Transverse colon (tissue), 4 donors: ENCODE measurements at places on chromosomes 1 and 21. TPM values are rescaled to one million over a fixed set of nuclear protein-coding genes. Genes with fewer than 3 reads are reported as not detected.
A peak's percentile ranks its signal among the peaks of the same experiment; 100 is the strongest.

GUCA2B gene
- total RNA-seq, result not detected

DNA sequence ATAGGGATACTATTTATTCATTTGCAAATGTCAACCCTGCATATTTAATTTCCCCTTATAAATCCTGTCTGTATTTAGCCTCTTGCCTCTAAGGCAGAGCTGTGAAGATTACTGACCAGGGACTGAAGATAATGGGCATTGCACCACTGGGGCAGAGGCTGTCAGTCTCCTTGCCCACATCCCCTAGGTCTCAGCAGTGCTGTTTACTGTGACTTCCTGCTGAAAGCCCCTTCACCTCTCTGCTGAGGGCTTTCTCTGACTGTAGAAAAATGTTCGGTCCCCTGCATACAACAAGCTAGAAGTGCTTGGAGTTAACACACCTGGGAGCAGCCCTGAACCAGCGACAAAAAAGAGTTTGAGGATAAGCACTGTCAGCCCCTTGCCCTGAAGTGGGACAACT, 28.8 kb downstream of the SLC5A9 start:
- no peak overlapping the region for H3K4me3 ChIP-seq
- H3K27me3 ChIP-seq, result no peaks in the 10 kb centered on the region
- H3K36me3 ChIP-seq, result no peaks in the 10 kb centered on the region
- no peak for DNase-seq

NTMT2 gene
- not detected for total RNA-seq

GRCh38 chr1:204461331-204462228, 33.0 kb downstream of the PIK3C2B start:
- H3K36me3 ChIP-seq, result peaks cover 22% of the 10 kb centered on the region
- DNase-seq, result no peak
- H3K4me3 ChIP-seq, result no peak overlapping the region
- H3K27ac ChIP-seq, result peak overlapping the region; percentile 29
- peaks cover 14% of the 10 kb centered on the region for H3K4me1 ChIP-seq
- H3K27me3 ChIP-seq, result no peaks in the 10 kb centered on the region

DNA sequence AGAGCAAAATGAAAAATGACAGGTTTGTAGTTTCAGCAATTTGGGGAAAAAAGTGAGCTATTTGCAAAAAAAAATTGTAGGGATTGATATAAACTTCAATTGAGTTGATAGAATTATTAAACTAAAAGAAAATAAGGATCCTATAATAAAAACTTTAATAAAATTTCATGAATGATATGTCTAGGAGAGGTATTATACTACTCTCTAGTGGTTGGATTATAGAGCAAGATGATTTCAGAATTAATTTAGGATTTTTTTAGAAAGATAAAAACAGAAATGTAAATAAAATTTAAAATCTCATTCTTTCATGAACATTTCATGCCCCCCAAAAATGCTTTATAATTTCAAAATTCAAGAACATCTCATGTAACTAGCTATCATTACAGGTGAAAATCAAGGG, 430.4 kb downstream of the DSCAM start:
- H3K4me3 ChIP-seq, result no peak overlapping the region
- no peak for DNase-seq
- no peaks in the 10 kb centered on the region for H3K36me3 ChIP-seq
- H3K4me1 ChIP-seq, result no peaks in the 10 kb centered on the region
- H3K27ac ChIP-seq, result no peak overlapping the region
- H3K27me3 ChIP-seq, result no peaks in the 10 kb centered on the region

- H3K27me3 ChIP-seq, result no peaks in the 10 kb centered on the region
- H3K4me3 ChIP-seq, result no peak overlapping the region
- no peaks in the 10 kb centered on the region for H3K4me1 ChIP-seq
- H3K27ac ChIP-seq, result no peak overlapping the region
- no peaks in the 10 kb centered on the region for H3K36me3 ChIP-seq
- DNase-seq, result no peak
Measured at GRCh38 chr1:157983787-157984186, 9.7 kb upstream of the KIRREL1 start.

CFHR2 gene
- total RNA-seq, result not detected

DNA sequence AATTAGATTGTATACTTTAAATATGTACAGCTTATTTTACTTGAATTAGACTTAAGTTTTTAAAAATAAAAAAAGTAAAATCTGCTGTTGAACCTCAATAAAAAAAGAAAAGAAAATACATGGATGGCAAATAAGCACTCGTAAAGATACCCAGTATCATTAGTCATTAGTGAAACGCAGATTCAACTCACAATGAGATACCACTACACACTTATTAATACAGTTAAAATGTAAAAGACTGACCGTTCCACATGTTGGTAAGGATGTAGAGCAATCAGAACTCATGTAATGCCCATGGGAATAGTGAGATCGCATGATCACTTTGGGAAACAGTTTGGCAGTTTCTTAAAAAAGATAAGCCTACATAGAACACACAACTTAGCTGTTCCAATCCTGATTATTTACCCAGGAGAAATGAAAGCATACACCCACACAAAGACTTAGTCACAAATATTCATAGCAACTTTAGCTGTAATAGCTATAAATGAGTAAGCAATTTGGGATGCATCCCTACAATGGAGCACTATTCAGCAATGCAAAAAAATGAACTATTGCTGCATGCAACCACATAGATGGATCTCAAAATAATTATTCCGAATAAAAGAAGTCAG, 7.3 kb downstream of the SH2D1B start:
- no peaks in the 10 kb centered on the region for H3K4me1 ChIP-seq
- DNase-seq, result no peak
- H3K27ac ChIP-seq, result no peak overlapping the region
- H3K4me3 ChIP-seq, result no peak overlapping the region
- H3K27me3 ChIP-seq, result no peaks in the 10 kb centered on the region

- no peaks in the 10 kb centered on the region for H3K27me3 ChIP-seq
- no peaks in the 10 kb centered on the region for H3K36me3 ChIP-seq
- DNase-seq, result no peak
- H3K4me1 ChIP-seq, result no peaks in the 10 kb centered on the region
Measured at GRCh38 chr1:117044217-117044616, 15.9 kb upstream of the TTF2 start.

TIE1 gene
- total RNA-seq, result 7.1 TPM

GRCh38 chr1:7705048-7705907, 65.8 kb upstream of the VAMP3 start:
- H3K27ac ChIP-seq, result peak overlapping the region; percentile 8
- H3K27me3 ChIP-seq, result peaks cover 34% of the 10 kb centered on the region
- H3K4me3 ChIP-seq, result peak overlapping the region; percentile 49
- H3K4me1 ChIP-seq, result peaks cover 10% of the 10 kb centered on the region
- H3K36me3 ChIP-seq, result no peaks in the 10 kb centered on the region
- peak; percentile 37 for DNase-seq

GRCh38 chr1:88276163-88276562, 407.9 kb upstream of the PKN2 start:
- no peaks in the 10 kb centered on the region for H3K27me3 ChIP-seq
- no peaks in the 10 kb centered on the region for H3K36me3 ChIP-seq
- H3K4me3 ChIP-seq, result no peak overlapping the region
- DNase-seq, result no peak
- no peak overlapping the region for H3K27ac ChIP-seq

DNA sequence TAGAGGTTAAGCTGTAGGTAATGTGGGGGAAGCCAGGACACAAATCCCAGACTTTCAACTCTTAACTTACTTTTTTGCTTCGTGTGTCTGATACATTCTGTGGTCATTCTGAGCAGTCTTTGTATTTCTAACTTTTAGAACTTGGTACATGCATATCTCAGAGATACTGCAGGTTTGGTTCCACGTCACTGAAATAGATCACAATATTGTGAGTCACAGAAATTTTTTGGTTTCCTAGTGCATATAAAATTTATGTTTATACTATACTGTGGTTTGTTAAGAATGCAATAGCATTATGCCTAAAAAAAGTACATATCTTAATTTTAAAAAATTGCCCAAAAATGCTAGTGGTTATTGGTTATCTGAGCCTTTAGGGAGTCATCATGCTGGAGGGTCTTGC, 3.2 kb downstream of the URB2 start:
- no peaks in the 10 kb centered on the region for H3K36me3 ChIP-seq
- DNase-seq, result no peak
- H3K27ac ChIP-seq, result no peak overlapping the region
- peaks cover 6% of the 10 kb centered on the region for H3K4me1 ChIP-seq
- no peaks in the 10 kb centered on the region for H3K27me3 ChIP-seq

DNA sequence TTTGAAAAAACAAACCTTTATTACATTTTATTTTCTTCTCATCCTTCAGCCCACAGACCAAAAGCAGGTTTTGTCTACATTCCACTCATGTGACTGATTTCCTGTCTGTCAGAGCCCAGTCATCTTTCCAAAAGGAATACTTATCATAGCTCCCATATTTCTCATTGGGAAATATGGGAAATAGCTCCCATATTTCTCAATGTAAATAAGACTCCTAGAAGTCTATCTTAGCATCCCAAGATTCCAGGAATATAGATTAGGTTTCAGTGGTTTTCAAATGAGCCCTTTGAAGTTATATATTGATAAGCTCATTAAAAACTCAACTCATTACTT, 19.1 kb upstream of the NRDC start:
- H3K27ac ChIP-seq, result no peak overlapping the region
- no peak overlapping the region for H3K4me3 ChIP-seq
- no peak for DNase-seq
- peaks cover 47% of the 10 kb centered on the region for H3K27me3 ChIP-seq
- no peaks in the 10 kb centered on the region for H3K4me1 ChIP-seq

GRCh38 chr1:226649780-226650179, 89.3 kb downstream of the ITPKB start:
- no peaks in the 10 kb centered on the region for H3K27me3 ChIP-seq
- DNase-seq, result no peak
- no peaks in the 10 kb centered on the region for H3K36me3 ChIP-seq

ATP1A4 gene
- total RNA-seq, result not detected

LCE2C gene
- not detected for total RNA-seq

DNA sequence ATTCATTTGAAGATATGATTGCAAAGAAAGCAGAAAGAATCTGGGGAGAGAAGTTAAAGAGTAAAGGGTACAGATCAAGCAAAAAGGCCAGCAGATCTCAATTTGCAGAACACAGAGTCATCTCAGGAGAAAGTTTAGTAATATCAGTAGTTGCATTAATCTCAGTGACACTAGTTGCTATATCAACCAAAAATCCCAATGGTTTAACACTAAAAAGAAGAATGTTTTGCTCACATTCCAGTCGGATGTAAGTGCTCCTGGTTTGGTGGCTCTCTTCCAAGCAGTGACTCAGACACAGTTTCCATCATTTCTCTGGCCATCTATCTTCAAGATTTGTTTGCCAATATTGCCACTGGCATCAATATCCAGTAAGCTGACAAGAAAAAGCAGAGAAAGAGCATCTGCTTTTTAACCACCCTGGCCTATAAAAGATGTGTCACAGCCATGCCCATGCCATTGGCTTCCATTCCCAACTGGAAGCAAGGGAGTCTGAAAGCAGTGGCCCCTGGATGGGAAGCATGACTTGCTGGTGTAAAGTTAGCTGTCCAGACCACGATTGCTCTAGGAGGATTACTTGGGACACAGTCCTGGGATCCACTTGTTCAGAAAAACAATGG, 45.5 kb upstream of the AIM2 start:
- no peaks in the 10 kb centered on the region for H3K4me1 ChIP-seq
- no peak overlapping the region for H3K4me3 ChIP-seq
- no peaks in the 10 kb centered on the region for H3K36me3 ChIP-seq

GRCh38 chr1:56468518-56468917, 110.8 kb downstream of the PLPP3 start:
- H3K27me3 ChIP-seq, result no peaks in the 10 kb centered on the region
- no peak overlapping the region for H3K4me3 ChIP-seq
